H7 (cell line): ENCODE measurements at places on chromosomes 6 and 20. TPM values are rescaled to one million over a fixed set of nuclear protein-coding genes. Genes with fewer than 3 reads are reported as not detected.

GRM4 gene
- total RNA-seq: 23.9 and 35.3 TPM in 2 replicates

SYS1 gene
- total RNA-seq: 11.8 and 22.8 TPM in 2 replicates

IPCEF1 gene
- total RNA-seq: 1.6 and 6.6 TPM in 2 replicates

CFAP206 gene
- 0.14 TPM in 1 of 2 replicates, not detected in the other for total RNA-seq

ERVFRD-1 gene
- total RNA-seq: not detected in 2 replicates

PGC gene
- total RNA-seq: not detected in 2 replicates

RAET1L gene
- not detected in 2 replicates for total RNA-seq

PRICKLE4 gene
- total RNA-seq: not detected in 2 replicates

TTK gene
- total RNA-seq: 69.0 and 97.9 TPM in 2 replicates

PPP1R14C gene
- 0.04 and 0.10 TPM in 2 replicates for total RNA-seq

ASIP gene
- not detected in 2 replicates for total RNA-seq

C6orf47 gene
- total RNA-seq: 17.3 and 17.6 TPM in 2 replicates
